Fibroblast of skin of left quadriceps (primary cell): ENCODE measurements at places on chromosomes 12 and 14.

DNA sequence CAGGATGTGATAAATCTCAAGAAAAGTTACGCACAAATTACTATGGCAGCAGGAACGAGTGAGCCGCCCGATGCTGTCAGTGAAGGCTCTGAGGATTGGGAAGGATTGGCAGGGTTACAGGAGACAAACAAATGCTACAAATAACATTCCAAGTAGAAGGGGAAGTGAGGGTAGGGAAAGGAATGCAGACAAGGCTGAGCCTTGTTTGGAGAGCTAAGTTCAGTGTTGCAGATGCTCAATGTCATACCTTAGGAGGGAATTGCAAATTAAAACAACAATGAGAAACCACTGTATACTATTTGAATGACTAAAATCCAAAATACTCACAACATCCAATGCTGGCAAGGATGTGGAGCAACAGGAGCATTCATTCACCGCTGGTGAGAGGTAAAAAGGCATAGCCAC is 1.3 kb downstream of the CLEC9A start:
- peak; percentile 71 for DNase-seq

DNA sequence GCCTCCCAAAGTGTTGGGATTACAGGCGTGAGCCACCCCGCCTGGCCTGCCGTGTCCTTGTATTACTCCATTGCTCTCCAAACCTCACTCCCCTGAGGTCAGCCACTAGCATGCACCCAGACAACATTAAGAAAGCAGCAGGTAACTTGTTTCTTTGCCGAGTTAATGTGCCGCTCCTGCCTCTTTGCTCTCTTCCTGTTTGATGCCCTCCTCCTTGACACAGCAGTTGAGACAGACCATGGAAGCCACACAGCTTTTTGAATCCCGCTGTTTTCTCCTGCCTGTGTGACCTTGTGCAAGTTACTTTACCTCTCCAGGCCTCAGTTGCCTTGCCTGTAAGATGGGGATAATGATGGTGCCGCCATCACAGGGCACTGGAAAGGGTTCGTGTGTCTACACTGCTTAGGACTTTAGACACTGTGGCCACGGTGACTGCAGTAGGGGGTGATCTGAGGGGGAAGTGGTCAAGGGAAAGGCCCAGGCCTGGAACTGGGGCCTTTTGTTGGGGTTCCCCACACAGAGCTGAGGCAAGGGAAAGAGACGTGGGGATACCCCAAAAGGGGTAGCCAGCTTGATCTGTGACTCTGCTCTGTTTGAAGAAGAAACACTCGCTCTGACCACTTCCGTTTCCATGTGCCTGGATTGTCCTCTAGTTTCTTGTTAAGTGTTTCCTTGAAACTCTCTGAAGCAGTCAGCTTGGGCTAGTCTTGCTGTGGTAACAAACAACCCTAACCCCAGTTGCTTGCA is 69.3 kb downstream of the RIN3 start:
- no peak for DNase-seq

DNA sequence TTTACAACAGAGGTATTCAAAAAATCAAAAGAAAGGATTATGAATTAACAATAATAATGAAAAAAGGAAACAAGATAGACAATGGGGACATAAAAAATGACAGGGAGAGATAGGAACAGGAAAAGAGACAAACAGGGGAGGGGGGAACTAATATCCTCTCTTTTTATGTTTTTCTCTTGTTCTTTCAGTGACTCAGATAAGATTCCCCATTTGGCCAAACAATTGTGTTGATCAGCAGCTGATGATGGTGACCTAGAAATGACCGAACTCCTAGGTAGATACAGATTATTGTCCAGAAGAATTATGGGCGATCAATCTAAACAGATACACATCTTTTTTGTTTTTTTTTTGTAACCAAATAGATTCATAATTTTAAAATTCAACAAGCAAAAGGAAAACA is 1277.2 kb upstream of the FLRT2 start:
- DNase-seq = no peak

- no peak for DNase-seq
These were observed 46.2 kb downstream of the ABCC9 start for GRCh38 chr12:21894792-21895595.

- DNase-seq = no peak
These were observed 10.8 kb downstream of the RBM19 start for GRCh38 chr12:113955109-113955970.

DNA sequence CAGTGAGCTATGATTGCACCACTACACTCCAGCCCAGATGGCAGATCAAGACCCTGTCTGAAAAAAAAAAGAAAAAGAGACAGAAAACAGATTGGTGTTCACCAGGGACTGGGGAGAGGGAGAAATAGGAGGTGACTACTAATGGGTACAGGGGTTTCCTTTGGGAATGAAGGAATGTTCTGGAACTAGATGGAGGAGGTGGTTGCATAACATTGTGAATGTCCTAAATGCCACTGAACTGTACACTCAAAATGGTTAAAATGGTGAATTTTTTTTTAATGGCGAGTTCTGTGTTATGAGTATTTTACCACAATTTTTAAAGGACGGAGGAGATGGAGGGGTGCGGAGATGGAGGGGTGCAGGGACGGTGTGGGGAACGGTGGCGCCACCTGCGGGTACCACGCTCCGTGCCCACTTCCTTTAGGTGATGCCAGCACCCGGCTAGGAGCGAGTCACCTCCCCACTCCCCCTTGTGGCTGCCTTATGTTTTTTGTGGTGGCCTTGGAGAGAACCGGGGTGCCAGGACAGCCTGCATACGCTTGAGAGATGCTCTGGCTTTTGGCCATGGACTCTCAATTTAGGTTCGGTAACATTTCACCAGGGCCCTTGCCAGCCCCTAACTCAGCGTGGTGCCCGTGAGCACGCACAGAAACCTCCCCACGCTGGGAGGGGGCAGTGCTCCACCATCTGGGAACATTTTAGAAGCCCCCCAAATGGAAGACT is 16.1 kb downstream of the UBC start:
- DNase-seq = no peak

GRCh38 chr14:72332046-72332445 is 399.8 kb downstream of the RGS6 start:
- DNase-seq = no peak

- DNase-seq = no peak
These were observed 195.7 kb downstream of the FBXL14 start for GRCh38 chr12:1398673-1399072.

GRCh38 chr12:59452259-59452658 is 143.6 kb upstream of the SLC16A7 start:
- peak; percentile 83 for DNase-seq

- no peak for DNase-seq
These were observed 7.5 kb downstream of the VTI1B start for GRCh38 chr14:67666750-67667449.

DNA sequence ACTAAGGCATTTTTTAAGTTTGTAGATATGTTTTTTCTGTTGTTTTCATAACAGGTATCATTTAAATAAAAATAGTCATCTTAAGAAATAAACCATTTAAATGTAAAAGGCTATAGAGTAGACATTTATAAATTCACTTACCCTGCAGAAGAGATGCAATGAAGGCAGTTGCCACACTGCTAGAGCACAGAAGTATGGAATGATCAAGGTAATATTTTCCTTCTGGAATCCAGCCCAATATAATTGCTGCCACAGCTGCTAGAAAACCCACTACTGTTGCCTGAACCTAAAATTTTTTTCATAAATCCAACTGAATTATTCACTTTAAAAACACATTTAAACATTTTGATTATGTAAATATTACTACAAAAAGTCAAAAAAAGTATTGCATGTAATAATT is 69.2 kb downstream of the SLC41A2 start:
- no peak for DNase-seq

DNA sequence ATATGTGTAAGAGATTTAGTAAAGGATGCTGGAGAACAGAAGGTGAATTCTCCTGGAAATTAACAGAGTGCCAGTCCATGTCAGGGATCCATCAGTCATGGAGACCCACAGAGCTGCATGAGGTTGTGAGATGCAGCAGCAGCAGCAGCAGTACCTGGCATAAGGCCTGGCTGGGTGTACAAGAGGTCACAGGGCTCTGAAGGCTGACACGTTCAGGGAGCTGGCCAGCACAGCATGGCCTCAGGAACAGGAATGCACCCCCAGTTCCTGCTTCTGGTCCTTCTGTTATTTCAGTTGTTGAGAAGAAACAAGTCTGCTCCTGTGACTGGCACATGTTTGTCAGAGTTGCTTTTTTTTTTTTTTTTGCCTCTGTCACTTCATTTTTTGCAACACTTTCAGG is 210.8 kb downstream of the CNTN1 start:
- no peak for DNase-seq

GRCh38 chr12:105922670-105923102 is 216.1 kb downstream of the NUAK1 start:
- no peak for DNase-seq

DNA sequence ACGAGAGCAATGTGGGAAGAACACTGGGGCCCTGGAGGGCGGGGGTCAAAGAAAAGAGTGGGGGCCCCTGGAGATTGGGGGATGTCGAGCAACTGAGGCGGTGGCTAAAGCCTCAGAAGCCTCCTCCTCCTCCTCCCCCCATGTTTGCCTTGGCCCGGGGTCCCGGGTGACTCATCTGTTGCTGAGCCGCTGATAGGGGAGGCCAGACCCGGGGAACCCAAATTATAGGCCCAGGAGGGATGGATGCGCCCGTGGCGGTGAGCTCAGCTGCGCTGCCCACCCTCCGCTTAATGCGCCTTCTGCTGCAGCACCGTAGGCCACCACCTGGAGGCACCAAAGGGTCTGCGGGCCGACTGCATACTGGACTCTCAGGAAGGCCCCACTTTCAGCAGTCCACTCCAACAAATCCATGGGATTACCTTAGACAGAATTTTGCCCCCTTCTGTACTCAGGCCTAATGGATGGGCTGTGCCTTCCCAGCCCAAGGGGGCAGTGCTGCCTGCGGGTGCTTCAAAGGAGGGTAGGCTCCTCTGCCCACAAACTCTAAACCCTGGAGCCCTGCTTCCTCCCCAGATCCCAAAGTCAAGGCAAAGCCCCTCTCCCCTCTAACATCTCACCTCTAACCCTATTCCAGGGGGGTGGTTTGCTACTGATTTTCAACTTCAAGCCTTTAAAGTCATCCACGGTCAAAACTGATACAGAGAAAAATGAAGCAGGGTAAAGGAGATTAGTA is 2.6 kb upstream of the WNT10B start:
- DNase-seq = no peak

- peak; percentile 88 for DNase-seq
These were observed 149.5 kb downstream of the ETV6 start for GRCh38 chr12:11798856-11799501.

- no peak for DNase-seq
These were observed 756 bp downstream of the TULP3 start for GRCh38 chr12:2891240-2892053.

DNA sequence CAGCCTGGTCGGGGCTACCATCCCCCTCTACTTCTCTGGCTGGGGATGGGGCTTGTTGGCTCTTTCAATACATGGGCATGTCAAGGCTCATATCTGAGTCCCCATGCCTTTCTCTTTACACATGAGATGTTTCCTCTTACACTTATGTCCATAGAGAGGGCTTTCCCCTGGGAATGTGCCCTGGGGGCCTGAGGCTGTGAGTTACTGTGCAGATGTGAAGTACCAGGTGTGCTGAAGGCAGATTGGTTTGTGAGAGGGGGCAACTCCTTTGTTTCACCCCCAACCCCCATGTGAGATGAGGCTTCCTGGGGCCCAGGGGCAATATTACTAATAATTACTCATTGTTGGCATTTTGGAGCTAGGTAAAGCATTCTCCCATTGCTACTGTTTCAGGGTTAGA is 32.8 kb downstream of the NRXN3 start:
- no peak for DNase-seq

DNA sequence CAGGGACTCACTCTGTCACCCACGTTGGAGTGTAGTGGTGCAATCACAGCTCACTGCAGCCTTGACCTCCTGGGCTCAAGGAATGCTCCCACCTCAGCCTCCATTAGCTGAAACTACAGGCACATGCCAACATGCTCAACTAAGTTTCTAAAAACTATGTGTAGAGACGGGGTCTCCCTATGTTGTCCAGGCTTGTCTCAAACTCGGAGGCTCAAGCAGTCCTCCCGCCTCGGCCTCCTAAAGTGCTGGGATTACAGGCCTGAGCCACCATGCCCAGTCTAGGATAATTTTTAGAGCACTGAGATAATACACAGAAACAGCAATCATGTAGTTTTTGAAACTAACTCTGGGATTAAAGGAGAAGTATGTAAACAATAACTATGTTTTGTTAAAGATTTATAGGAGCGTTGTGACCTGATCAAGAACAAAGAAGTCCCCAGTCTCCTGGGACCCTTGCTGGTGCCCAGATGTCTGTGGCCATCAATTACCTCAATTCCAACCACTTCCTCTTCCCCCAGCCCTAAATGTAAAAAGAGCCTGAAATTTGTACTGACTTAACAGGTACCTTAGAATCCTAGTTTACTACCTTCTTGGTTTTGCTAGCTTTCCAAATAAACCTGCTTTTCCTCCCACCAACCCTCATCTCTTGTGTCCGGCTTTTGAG is 28.9 kb upstream of the EGLN3 start:
- DNase-seq = no peak

DNA sequence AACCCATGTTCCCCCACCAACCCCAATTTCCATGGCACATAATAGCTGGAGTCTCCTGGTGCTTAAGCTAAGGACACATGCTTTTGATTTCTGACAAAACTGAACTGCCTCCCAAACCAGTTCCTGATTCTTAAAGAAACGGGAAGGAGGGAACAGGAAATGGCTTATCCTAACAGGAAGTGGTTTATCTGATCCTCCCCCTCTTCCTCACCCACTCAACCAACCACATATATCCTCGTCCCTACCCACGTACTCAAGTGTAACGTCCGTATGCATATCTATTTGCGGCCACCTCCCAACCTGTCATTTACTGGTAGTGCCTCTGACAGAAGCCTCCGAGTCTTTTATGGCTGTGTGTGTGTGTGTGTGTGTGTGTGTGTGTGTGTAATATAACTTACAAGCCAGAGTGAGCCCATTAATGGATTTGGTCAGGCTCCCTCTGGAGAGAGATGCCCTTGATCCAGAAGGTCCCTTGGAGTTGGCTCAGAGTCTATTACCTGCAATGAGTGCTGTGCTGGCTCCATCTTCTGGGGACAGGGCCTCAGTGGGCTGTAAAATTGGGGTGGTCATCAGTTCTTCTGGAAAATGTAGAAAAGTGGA is 7.7 kb downstream of the DAZAP2 start:
- peak; percentile 31 for DNase-seq

DNA sequence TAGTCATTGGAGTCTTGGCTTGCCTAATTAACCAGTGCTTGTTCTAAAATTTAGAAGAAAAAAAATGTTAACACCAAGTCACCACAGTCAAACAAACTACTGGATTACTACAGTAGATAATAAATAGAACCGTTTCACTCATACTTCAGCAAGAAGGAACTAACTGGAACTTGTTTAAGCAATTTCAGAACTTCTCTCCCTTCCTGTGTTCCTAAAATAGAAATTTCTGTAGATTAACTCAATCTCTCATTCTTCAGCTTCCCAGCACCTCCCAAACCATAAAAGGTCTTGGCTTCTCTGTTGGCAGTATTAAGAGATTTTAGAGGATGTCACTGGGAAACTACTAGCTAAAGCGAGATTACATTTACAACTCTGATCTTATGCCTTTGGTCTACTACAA is 18.6 kb downstream of the GNS start:
- no peak for DNase-seq

GRCh38 chr14:105880616-105881015 is 354.2 kb downstream of the TMEM121 start:
- no peak for DNase-seq

GRCh38 chr14:54650959-54651351 is 84.0 kb downstream of the SAMD4A start:
- DNase-seq = no peak
